ENCODE measurements at places on chromosomes 1 and 21. TPM values are rescaled to one million over a fixed set of nuclear protein-coding genes. Genes with fewer than 3 reads are reported as not detected.

- DNase-seq: no peak
These were observed 157.5 kb upstream of the CD34 start for GRCh38 chr1:208068407-208068806.

DNA sequence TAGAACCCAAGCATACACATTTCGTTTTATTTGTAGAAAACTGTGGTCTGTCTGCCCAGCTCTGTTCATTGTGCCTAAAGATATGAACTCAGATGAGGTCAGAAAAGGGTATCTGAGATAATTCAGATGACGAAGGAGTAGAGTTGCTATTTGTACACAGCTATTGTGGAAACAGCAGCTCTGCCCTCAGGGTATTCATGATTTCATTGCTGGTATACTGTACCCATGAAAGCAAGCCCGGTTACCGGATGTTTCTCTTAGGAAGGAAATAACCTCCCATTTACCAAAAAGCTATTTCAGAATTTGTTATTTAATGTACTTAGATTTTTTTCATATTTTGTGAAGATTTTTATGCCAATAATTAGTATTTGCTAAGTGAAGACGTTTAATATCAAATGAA, 37.8 kb downstream of the SMAP2 start:
- DNase-seq: no peak

ADGRL4 gene
- total RNA-seq: 11.2 TPM

BATF3 gene
- total RNA-seq: 0.49 TPM

MXRA8 gene
- 37.4 TPM for total RNA-seq

PTP4A2 gene
- 426 TPM for total RNA-seq

GBP7 gene
- total RNA-seq: 0.11 TPM

AMY1B gene
- total RNA-seq: not detected

AMY1A gene
- not detected for total RNA-seq

- DNase-seq: no peak
These were observed 85.2 kb upstream of the PPM1J start for GRCh38 chr1:112800289-112800688.

GRCh38 chr1:215719552-215719951, 152.4 kb downstream of the KCTD3 start:
- no peak for DNase-seq

GRCh38 chr1:200290010-200290685, 119.7 kb downstream of the ZNF281 start:
- no peak for DNase-seq

DNA sequence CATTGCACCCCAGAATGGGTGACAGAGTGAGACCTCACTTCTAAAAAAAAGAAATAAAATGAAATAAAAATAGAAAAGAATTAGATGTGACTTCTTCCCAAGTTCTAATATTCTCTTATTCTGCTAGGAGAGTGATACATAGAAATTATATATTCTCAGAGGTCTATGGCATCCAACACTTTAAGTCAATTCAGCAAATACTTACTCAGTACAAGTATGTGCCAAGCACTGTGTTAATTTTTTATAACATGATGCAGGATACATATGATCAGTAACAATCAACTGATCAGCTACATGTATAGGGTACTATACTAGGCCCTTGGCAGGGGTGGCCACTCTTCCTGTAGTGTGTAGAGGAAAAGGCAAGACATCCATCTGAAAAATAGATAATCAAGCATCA, 13.0 kb upstream of the JAK1 start:
- no peak for DNase-seq

CD34 gene
- total RNA-seq: 170 TPM

OR2L8 gene
- total RNA-seq: not detected

DNA sequence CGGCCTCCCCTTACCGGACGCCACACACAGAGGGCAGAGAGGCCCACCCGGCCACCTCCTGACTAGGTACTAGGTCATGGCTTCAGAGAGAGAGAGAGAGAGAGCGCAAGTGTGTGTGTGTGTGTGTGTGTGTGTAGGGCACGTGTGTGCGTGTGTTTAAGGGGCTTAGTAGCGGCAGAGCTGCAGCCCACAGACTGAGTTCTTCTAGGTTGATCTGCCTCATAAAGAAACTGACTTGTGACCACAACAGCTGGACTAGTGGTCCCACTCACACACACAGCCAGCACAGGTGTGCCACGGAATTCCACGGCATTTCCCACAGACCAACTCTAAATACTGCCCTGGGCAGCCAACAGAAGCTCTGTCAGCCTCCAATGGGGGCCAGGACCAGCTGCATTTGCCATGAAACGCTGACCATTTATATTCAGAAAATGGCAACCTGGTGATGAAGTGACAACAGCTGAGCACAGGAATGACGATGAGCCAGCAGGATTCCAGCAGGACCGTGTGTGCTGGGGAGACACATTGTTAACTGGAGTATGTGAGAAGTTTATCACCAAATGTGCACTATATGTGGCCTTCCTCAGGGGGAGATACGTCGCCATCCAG, 38.8 kb upstream of the GPR153 start:
- DNase-seq: no peak

DNA sequence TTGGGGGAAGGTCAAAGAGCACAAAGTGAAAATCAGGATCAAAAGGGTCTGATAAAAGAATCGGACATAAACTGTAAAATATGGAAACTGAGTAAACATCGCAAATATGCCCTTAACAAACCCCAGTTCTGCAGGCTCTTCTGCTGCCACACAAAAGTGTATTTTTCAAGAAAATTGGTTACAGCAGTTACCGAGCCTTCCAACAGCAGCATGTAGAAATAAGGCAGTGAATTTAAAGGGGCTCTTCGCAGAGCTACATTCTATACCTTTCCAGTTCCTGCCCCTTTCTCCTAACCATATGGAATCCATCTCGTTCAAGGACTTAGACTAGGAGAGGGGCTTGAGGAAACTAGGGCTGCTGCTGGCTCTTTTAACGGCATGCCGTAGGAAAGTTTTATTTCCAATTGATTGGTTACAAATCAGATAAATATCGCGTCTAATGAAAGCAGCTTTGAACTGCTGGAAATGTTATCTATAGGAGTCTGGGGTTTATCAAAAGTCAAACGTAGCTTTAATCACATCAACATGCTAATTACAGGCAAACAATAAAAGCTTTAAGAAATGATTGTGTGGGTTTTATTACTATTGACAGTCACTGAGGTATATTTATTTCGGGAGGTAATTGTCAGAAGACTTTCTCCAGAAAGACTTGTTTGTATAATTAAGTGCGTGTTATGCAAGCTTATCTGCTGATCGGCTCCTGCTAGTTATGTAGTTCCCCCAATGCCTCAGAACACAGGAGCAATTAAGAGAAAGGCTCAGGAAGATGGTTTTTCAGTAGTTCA, 59.1 kb downstream of the GORAB start:
- no peak for DNase-seq

GRCh38 chr1:64917328-64917861, 49.0 kb downstream of the JAK1 start:
- DNase-seq: peak; percentile 82
